Stimulated activated CD4-positive, alpha-beta T cell treated with anti-CD3 and anti-CD28 coated beads, Interleukin-1b, Interleukin-23, amount 100 ng/mL, for 4 hours (primary cell): ENCODE measurements at places on chromosomes 12 and 14.

DNA sequence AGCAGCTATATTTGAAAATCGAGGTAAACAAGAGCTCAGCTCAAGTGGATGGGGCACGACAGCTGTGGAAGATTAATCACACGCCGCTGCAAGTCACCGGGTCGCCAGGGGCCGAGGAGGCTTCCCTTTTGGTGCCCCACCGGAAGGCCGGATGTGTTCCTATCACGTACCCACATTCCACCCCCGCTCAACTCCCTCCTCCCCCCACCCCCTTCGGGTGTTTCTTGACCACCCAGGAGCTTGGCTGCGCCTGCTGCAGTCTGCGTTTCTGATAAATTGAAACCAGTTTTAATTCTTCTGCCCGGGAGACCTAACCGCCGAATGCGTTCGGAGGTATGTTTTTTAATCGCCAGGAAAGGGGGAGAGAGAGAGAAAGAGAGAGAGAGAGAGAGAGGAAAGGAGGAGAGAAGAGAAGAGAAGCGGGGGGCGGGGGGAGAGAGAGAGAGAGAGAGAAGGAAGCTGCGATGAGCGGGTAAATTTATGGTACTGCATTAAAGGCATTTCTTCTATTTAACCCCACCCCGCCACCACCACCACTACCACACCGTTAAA is 1.8 kb downstream of the SLC8A3 start:
- DNase-seq = no peak

DNA sequence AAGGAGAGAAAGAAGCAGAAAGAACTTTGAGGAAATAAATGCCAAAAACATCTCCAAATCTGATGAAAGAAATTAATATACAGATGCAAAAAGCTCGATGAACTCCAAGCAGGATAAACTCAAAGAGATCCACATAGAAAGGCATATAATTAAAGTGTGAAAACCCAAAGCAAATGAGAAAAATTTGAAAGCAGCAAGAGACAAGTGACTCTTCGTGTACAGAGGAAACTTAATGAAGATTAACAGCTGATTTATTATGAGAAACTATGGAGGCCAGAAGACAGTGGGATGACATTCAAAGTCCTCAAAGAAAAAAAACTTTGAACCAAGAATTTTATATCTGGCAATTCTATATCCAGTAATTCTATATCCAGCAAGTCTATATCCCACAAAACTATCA is 163.0 kb upstream of the TMCC3 start:
- DNase-seq = no peak

DNA sequence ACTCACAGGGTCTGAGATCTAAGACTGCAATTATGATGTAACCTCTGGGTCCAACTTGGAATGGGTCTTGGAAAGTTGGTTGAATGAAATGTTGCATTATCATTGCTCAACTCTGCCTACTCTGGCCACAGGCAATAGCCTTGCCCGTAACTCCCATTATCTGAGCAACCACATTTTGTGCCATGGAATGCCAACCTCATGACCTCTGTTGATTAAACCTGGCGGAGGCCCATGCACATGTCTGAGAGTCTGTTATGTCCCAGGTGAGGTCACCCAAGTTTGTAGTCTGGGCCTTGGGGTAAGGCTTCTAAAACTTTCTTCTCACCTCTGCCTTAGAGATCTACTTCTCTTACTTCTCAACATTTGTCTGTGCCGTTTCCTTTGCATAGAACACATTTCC is 140.9 kb downstream of the TBX5 start:
- DNase-seq = no peak

DNA sequence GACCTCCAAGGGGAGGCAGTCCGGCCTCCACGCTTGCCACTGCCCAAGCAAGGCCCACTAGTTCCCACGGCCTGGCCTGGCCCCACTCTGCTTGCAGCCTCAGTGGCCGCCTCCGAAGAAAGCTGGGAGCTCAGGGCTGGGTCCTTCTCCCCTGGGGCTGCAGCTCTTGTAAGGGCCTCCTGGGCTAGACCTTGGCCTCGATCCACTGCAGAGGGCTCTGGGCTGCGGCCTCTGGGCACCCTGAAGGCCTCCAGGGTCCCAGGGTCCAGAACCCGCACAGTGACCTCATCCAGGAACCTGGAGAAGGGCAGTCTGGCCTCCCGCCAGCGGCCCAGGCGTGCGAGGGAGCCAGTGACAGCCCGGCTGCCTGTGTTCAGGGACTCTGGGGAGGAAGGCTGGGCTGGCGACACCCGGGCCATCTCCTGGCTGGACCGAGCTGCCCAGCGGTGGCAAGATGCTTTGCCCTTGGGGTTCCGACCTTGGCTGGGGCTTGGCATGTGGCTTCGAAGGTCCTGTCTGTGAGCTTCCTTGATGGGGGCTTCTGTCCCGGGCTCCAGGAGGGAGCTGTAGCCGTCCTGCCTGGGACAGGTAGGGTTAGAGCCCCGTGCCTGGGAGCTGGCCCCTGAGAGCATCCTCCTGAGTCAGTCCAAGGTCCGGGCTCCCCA is 9.8 kb downstream of the BEGAIN start:
- no peak for DNase-seq

DNA sequence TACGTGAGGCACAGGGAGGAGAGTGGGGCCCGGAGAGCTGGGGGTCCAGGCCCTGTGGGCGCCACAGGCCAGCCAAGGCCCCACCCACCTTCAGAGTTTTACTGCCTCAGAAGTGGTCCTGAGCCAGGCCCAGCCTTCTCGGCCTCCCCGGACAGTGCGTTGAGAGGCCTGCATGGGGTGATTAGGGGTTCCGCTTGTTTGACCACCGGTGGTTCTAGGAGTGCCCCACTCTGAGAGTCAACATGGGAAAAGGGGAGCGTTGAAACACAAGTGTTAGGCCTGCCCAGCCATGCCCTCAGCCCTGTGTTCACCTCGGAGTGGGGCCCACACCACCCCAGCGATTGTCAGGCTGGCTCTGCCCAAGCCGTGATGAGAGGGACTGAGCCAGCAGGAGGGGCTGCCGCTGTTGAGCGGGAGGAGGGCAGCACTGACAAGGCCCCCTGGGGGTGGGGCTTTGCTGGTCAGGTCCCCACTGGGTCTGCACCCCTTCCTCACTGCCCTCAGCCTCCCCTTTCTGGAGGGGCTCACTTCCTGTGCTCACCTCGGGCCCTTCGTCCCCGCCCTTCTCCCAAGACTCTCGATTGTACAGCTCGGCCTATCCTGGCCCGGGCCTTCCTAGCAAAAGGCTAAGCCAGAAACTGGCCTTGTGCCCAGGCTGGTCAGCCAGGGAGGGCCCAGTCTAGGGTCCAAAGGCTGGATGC is 4.8 kb downstream of the CKB start:
- DNase-seq = no peak

GRCh38 chr12:57793920-57794319 is 11.3 kb downstream of the TSFM start:
- DNase-seq = no peak

DNA sequence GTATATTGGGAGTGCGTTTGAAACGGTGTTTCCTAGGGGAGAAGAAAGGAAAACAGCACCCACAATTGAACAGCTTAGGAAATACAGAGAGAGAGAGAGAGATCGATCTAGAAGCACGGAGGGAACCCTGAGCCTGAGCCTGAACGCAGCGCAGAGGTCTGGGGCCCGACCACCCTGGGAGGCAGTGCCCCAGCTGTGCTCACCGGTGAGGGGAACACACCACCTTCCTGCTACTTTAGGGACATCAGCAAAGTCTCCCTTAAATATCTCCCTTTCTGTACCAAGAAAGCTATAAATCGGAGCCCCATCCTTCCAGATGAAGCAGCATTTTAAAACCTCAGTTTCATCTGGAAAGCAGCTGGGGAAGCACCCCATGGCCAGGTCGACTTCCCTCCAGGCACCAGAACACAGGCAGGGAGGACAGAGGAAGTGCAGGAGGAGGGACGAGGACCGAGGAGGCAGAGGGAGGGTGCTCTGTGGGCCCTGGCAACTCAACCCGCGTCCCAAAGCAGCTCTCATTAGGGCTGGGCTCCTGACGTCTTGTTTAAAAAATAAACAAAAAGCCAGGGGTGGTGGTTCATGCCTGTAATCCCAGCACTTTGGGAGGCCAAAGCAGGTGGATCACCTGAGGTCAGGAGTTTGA is 12.2 kb downstream of the RIMBP2 start:
- DNase-seq = no peak

- no peak for DNase-seq
Measured at GRCh38 chr14:24892497-24893051, 157.4 kb downstream of the STXBP6 start.

DNA sequence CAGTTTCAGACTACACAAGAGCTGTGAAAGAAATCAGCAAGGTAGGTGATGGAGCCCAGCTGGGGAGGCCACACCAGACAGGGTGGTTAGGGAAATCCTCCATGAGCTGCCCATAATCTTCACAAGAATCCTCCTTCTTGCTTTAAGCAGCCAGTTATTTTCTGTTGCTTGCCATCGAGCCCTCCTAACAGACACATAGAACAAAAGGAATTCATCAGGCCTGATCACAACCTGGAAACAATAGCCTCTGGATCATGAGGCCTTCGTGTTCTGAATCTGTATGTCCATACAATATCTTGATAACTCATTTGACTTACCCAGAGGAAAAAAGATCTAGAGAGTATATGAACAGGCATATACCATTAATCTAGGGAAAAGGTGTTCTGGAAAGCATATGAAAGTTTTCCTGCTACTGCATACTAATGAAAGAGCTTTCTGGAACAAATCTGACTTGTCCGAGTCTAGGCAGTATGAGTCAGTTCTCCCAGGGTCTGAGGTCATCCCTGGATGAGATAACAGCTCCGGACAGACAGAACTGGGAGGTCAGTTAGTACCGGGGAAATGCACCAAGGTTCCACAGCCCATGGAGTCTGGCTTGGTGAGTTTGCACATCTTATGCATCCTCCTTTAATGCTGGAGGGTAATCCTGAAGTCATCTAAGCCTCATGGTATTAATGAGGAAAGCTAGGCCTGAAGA is 52.8 kb upstream of the ELK3 start:
- no peak for DNase-seq

DNA sequence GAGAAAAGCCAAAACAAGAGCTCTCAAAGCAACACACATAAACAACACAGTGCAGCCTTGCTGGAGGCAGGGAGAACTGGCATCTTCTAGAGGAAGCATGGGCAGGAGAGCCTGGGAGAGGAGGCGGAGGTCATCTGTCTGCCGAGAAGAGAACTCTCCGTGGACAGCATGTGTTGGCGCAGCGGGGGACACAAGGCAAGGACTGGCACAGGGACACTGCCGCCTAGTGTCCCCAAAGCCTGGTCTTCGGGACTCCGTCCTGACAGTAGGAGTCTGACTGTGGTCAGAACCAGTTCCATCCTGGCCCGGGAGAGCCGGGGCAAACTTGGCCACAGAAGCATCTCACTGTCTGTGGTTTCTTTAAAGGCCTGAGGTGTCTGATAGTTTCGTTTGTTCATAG is 47.3 kb downstream of the KCNA1 start:
- no peak for DNase-seq

- DNase-seq = no peak
Measured at GRCh38 chr14:100083706-100084105, 18.5 kb downstream of the EVL start.

GRCh38 chr12:104063712-104064030 is 660 bp upstream of the HCFC2 start:
- no peak for DNase-seq

DNA sequence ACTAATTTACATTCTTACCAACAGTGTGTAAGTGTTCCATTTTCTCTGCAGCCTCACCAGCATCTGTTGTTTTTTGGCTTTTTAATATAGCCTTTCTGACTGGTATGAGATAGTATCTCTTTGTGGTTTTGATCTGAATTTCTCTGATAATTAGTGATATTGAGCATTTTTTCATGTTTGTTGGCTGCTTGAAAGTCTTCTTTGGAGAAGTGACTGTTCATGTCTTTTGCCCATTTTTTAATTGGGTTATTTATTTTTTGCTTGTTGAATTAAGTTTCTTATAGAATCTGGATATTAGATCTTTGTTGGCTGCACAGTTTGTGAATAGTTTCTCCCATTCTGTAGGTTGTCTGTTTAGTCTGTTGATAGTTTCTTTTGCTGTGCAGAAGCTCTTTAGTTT is 48.0 kb upstream of the OR6J1 start:
- DNase-seq = no peak

DNA sequence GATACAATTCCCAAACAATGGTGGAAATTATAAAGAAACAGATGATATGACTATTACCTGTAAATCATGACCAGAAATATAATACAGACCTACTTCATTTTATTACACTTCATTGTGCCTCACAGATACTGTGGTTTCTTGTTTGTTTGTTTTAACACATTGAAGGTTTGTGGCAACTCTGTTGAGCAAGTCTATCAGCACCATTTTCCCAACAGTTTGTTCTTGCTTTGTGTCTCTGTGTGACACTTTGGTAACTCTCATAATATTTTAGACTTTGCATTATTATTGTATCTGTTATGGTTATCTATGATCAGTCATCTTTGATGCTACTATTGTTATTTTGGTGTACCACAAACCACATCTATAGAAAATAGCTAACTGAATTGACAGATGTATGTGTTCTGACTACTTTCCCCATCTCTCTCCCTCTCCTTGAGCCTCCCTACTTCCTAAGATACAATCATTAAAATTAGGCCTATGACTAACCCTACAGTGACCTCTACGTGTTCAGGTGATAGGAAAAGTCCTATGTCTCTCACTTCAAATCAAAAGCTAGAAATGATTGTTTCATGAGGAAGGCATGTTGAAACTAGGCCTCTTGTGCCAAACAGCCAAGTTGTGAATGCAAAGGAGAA is 49.1 kb downstream of the FBXO33 start:
- no peak for DNase-seq

- DNase-seq = no peak
Measured at GRCh38 chr12:57817261-57817989, 1.1 kb downstream of the AVIL start.

GRCh38 chr14:75732888-75733287 is 71.8 kb downstream of the TTLL5 start:
- DNase-seq = no peak

DNA sequence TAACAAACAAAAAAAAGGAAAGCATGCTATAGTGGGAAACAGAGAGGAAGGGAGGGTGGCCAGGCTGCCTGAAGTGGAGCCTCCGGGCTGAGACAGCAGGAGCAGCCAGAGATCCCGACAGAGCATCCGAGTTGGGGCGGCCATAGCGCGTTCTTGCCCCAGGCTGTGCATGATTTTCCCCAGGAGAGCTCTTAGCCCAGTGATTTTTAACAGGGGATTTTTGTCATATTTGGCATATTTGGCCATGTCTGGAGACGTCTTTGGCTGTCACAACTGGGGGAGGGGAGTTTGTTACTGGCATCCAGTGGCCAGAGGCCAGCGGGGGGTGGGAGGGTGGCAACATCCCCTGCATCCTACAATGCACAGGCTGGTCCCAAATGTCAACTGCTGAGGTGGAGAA is 23.6 kb downstream of the BDKRB1 start:
- no peak for DNase-seq

- peak; percentile 70 for DNase-seq
Measured at GRCh38 chr14:49893309-49894213, 679 bp downstream of the ARF6 start.
